ENCODE measurements at places on chromosomes 16 and 17.

- no peak for DNase-seq
Measured at GRCh38 chr17:76404256-76404655, 19.8 kb downstream of the SPHK1 start.

DNA sequence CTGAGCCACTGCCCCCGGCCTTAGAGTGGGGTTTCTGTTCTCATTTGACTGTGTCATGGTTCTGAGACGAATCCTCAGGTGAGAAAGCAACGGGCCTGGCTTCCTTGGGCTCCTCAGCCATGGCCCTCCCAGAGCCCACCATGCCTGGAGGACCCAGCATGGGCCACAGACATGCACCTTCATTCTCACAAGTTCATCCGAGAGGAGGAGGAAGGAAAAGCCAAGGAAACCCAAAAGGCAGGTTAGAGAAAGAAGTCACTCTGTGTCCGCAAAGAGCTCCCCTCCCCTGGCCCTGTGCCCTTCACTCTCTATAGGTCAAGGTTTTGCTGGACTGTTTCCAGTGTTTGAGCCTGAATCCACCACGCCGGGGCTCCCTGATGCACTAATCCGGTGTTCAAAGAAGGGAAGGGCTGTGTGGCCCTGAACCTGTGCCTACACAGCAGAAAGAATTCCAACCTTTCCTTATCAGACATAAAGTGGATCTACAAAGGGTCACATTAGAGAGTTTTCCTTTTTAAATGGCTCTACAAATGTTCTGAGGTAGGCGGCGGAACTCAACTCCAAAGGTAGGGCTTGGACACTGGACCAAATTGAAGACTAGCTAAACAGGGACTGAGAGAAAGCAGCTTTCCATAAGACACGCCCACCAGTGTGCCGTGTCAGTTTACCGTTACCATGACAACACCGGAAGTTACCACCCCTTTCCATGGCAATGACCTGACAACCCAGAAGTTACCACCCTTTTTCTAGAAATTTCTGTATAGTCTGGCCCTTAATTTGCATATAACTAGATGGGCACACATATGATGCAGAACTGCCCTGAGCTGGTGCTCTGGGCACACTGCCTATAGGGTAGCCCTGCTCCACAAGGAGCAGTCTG lies 15.9 kb upstream of the PECAM1 start:
- DNase-seq = no peak

DNA sequence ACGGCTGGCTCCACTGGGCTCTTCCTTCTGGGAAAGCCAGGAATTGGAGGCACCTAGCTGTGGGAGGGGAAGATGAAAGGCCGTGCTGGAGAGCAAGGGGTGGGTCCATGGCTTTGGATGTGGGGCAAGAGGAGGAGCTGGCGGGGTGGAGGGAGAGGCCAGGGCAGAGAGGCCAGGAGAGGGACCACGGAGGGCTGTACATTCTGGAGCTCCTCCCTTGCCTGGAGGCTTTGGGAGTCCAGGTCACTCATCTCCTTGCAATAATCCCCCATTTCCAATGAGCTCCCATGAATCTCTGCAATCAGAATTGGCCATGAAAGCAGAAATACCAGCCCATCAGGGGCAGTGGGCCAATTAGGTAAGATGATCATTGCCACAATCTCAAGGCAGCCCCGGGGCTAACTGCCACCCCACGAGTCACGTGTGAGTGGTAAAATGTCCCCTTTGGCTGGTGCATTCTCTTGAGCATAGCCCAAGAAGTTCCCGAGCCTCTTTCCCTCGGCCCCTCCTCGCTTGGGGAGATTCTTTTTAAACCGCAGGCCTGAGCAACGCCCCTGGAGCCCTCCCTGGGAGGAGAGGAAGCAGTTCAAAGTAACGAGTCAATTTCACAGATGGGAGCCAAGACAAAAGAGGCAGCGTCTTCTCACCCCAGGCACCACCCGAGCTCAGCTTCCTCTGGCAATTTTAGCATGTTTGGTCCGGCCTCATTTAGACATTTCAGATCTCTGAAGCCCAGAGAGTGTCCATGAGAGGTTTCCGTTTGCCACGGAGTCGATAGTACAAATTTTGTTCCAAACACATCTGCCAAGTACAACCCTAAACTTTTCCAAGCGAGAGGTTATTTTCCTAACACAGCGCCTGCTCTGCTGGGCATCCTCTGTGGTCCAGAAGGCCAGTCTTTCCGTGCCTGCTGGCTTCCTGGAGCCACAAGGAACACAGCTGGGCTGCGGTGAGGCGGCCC lies 13.4 kb downstream of the RTN4RL1 start:
- DNase-seq = no peak

DNA sequence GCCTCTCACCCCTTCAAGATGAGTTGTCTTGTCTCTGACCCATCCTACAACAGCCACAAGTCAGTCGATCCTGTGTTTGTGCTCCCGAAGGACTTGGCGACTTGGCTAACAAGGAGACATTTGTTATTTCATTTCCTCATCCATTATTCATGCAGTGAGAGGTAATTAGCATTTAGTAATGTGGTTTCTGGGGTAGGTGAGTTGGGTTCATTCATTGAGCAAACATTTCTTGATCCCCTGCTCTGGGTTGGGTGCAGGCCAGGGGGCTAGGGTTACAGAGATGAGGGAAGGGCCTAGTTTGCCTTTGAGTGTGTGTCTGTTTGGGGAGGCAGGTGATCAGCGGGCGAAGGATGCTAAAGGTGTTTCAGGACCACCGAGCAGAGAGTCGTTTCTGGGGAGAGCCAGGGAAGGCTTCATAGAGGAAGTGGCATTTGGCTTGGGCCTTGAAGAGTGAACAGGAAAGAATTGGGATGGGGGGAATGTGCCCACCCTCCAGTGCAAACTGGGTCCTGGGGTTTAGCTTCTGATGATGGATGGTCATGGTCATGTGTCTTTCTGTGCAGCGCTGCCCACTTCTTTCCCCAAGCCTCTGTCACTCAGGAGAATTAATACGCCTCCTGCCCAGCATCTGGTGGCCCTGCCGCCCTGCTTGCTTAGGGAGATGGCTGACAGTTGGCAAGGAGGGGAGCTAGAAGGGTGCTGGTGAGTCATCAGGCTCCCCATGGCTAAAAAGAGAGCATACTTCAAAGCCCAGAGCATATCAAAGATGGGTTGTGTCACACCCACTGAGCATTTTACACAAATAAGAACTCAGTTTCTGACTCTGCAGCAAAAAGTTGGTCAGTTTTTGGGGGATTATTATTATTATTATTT lies 38.5 kb downstream of the MSI2 start:
- no peak for DNase-seq

DNA sequence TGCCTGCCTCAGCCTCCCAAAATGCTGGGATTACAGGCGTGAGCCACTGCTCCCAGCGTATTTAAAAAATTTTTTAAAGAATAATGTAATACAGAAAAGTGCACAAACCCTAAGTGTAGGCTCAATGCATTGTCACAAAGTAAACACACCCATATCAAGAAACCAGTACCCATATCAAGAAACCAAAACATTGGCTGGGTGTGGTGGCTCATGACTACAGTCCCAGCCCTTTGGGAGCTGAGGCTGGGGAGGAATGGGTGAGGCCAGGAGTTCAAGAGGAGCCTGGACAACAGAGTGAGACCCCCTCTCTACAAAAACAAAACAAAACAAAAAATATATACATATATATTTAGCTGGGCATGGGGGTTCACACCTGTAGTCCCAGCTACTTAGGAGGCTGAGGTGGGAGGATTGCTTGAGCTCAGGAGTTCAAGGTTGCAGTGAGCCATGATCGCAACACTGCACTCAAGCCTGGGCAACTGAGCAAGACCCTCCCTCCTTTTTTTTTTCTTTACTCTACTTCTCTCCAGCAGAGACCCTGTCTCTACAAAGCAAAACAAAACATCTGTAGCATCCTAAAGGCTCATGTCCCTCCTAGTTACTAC lies 9.3 kb upstream of the PRR14 start:
- no peak for DNase-seq

DNA sequence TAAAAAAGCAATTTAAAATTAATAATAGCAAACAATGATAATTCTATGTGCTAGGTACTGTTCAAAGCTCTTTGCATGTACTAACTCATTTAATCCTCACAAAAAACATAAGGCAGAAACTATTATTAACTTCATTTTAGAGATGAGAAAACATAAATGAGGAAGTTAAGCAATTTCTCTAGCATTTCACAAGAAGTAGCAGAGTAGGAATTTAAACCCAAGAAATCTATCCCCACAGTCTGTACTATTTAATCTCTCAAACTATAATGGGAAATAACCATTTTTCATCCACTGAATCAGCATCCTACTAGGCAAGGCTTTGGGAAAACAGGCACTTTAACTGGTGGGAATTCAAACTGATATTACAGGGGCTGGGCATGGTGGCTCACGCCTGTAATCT lies 42.2 kb upstream of the INTS2 start:
- DNase-seq = no peak

DNA sequence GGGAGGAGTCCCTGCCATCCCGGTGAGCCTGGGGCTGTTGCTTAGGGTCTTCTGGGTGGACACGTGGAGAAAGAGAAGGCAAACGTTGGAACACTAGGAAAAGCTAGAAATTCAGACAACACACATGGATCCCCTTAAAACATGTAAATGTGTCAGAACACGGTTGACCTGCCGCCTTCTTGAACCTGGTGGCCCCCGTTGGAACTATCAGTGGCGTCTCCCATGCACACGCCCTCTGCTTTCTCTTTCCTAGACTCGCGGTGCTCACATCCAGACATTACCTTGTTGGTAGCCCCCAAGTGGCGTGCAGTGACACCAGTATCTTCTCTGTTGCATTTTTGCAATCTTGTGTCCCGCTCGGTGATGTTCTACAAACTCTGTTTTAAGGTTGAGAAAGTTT lies 18.6 kb downstream of the CIBAR2 start:
- DNase-seq = no peak

DNA sequence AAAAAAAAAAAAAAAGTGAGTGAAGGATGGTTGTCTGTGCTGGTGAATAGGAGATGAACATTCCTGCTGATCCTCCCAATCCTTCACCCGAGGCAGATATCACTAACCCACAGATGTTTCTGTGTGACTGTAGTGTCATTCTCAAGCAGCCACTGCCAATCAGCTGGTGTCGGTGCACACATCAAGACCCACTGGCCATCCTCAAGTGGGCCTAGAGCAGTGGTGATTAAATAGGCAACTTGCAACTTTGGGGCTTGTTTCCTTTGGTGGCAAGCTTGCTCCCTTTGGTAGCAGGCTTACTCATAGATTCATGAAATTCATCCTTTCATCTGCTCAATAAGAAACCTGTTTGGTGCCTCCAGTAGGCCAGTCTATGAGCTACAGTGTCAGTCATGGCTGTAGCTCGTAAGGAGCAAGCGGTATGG lies 51.1 kb upstream of the LGALS9 start:
- no peak for DNase-seq

DNA sequence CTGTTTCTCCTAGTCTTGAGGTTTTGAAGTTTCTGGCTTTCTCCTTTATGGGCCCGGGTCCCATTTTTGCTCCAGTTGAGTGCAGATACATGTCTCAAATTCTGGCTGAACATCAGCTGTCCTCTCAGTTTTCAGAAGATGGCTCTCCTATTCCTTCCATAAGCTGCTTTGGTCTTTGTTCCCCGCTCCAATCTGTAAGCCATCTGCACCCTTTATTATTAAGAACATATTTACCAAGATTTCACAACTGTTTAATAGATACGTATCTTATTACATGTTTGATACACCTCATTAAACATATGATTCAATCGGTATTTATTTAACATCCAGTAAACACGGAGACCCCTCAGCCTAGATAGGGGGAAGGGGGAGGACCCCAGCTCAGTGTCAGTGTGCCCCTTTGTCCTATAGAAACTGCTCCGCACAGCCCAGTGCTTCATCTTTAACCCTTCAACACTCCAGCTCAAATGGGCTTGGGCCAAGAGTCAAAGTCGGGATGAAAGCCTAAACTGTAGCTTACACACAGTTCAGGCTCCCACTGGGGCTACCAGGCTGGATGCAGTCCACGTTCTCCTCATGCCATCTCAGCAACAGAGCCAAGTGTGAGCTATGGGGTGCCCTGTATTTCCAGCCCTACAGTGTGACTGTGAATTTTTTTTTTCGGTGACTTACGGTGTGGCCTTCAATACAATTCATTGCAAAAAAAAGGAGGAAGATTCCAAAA lies 166.0 kb upstream of the ZFHX3 start:
- DNase-seq = no peak

DNA sequence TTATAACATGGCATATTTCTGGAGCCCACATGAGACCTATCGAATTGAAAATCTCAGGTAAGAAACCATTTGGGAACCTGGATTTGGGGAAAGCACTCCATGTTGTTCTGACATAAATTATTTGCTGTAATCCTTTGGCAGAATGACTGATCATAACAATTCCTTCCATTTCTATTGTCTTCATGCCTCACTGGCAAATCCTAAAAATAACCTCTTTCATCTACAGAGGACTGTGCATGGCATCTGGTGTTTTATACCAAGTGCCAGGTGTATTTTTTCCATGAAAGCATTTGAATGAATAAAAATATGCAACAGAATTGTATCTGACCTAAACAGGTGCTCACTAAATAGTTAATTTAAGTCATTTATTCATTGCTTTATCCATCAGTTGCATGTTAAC lies 33.7 kb upstream of the COQ7 start:
- no peak for DNase-seq

DNA sequence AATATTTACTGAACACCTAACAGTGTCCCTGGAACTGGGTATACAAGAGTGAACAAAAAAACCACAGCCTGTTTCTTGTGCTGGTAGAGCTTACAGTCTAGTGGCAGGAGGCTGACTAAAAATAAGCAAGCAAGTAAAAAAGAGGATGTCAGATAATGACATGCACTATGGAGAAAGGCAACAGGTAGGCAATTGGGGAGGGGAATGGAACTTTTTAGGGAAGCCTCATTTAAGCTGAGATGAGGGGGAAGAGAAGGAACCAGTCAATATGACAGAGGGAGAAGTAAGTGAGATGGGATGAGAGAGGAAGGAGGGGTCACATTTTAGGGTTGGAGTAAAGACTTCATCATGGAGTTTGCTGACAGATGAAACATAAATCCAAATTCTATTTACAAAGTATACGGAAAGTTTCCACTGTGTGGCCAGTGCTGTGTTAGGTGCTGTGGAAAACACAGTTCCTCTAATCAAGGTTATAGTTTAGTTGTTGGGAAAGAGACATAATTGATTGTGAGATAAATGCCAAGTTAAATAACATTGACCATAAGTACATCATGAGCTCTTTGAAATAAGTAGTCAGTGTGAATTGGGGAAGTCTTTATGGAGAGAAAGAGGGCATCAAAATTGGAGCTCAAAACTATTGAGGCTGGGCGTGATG lies 251.4 kb downstream of the FTO start:
- DNase-seq = no peak

- no peak for DNase-seq
Measured at GRCh38 chr17:78665952-78666920, 89.0 kb upstream of the DNAH17 start.

Measured in epithelial cell of prostate (primary cell).